ENCODE measurements at places on chromosomes 1 and 21.

DNA sequence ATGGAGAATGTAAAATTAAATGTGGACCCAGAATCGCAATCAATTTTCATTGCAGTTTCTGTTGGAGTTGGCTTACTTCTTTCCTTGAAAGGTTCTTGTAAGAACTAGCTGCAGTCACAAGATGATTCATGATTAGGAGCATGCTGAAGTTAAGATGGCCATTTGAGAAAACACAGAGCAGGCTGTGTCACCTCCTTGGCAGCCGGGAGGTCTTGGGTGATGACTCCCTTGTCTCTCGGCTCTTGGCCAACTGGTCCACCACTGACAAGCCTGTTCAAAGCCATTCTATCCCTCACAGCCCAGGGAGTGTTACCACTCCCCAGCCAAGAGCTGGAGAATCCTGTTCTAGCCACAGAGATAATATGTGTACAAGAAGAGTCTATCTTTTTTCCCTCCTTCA is 40.6 kb downstream of the OPTC start:
- DNase-seq: no peak

DNA sequence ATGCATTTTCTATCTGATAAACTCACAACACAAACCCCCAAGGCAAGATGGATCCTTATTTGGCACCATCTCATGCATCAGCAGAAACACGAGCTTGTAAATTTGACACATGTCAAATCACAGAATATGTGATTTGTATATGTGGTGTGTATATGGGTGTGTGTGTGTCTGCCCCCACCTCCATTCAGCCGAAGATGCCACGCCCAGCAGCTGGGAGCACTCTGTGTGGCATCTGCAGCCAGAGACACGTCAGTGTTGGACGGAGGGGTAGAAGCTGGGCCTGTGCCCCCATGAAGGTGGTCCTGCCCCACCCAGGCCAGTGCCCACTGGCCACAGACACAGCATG is 108.4 kb downstream of the CAPN8 start:
- DNase-seq: no peak

GRCh38 chr1:220226752-220227151 is 45.5 kb downstream of the RAB3GAP2 start:
- DNase-seq: no peak

DNA sequence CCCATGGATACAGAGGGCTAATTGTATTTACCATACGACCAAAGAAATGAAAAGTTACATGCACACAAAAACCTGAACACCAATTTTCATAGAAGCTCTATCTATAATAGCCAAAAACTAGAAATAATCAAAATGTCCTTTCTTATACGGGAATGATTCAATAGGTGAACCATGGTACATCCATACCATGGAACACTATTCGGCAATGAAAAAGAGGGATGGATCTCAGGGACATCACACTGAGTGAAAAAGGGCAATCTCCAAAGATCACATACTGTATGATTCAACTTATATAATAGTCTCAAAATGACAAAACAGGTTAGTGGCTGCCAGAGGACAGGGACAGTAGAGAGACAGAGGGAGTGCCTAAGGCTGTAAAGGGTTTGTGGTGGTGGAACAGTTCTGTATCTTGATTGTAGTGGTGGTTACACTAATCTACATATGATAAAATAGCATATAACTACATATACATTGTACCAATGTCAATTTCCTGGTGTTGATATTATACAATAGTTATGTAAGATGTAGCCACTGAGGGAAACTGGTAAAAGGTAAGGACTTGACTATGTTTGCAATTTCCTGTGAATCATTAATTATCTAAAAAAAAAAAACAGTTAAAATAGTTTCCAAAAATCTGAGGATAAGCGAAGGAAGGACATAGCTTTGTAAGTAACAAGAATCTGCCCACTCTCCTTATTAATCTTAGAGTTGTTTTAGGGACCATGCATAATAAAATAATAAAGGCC is 3.7 kb downstream of the RSBN1 start:
- DNase-seq: no peak

- DNase-seq: no peak
Observed at GRCh38 chr1:96206451-96206850, 515.1 kb upstream of the PTBP2 start.

- DNase-seq: peak; percentile 25
Observed at GRCh38 chr1:229624521-229625070, 1.3 kb downstream of the TAF5L start.

- DNase-seq: no peak
Observed at GRCh38 chr1:59897165-59897564, 29.4 kb downstream of the CYP2J2 start.

GRCh38 chr1:221583465-221583864 is 158.4 kb downstream of the DUSP10 start:
- DNase-seq: no peak

DNA sequence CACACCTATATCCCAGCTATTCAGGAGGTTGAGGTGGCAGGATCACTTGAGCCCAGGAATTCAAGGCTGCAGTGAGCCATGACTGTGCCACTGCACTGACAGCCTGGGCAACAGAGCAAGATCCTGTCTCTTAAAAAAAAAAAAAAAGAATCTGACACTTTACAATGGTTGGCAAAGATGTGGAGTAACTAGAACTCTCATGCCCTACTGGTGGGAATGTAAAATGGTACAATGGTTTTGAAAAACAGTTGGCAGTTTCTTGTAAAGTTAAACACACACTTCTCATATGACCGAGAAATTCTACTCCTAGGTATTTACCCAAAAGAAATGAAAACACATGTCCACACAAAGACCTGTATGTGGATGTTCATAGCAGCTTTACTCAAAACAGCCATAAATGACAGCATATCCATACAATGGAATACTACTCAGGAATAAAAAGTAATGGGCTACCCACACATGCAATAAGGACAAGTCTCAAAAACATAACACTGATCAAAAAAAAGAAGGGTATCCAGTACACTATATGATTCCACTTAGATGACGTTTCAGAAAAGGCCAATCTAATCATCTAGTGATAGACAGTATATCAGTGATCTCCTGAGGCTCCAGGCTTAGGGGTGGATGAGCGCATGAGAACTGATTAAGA is 58.1 kb downstream of the HLCS start:
- DNase-seq: no peak

GRCh38 chr1:111234258-111234657 is 6.7 kb downstream of the CHI3L2 start:
- DNase-seq: no peak

DNA sequence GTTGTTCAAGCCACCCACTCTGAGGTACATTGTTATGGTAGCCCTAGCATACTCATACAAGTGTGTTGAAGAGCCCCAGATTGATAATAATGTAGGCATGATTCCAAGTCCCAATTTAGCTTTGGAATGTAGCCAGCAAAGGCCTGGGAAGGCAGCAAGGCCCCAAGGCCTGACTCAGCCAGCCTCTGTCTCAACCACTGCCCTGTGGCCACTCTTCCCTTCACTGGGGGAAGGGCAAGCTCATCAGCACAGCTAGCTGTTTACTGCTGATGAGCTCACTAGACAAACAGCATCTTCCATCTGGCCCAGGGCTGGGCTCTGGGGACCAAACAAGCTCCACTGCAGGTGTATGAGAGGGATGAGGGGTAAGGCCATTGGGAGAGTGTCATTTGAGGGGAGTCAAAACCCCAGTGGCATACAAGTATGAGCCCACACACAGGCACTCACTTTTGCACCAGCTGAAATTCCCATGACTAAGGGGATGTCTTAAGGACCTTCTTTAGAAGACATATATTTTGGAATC is 2.2 kb upstream of the IRF6 start:
- DNase-seq: no peak

DNA sequence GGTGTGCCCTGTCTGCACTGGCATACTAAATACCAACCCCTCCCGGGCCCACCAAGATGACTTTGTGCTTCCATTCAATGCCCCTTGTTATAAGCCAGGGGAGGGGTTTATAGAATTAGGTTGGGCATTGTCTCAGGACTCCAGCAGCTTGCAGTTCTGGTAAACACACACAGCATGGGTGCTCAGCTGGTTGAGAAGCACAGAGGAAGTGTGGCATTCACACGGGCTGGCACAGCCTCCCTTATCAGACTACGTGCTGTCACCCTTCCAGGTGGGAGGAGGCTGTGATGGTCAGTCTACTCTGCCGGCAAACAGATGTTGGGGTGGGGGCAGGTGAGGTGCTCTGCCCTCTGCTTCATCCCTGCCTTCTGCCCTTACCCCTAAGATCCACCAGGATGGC is 15.0 kb upstream of the SLC6A17 start:
- no peak for DNase-seq

DNA sequence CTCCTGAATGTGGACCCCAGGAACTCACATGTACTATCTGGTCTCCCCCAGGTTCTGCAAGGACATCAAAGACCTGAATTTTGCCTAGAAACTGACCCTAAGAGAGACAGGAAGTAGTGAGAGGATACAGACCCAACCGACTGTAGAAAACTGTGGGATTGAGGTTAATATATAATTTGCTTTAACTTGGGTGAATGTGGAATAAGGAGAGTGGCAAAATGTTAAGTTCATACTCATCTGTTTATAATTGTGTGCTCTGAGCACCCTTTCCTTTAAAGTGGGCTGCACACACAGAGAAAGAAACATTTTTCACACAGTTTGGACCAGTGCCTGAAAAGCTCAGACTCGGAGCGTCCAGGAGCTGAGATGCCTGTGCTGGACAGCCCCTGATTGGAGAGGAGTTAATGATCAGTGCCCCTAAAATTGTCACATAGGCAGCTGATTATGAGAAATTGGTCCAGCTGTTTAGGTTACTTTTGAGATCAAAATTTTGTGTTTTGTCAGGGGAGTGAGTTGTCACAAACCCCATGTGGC is 37.2 kb downstream of the ROR1 start:
- no peak for DNase-seq

DNA sequence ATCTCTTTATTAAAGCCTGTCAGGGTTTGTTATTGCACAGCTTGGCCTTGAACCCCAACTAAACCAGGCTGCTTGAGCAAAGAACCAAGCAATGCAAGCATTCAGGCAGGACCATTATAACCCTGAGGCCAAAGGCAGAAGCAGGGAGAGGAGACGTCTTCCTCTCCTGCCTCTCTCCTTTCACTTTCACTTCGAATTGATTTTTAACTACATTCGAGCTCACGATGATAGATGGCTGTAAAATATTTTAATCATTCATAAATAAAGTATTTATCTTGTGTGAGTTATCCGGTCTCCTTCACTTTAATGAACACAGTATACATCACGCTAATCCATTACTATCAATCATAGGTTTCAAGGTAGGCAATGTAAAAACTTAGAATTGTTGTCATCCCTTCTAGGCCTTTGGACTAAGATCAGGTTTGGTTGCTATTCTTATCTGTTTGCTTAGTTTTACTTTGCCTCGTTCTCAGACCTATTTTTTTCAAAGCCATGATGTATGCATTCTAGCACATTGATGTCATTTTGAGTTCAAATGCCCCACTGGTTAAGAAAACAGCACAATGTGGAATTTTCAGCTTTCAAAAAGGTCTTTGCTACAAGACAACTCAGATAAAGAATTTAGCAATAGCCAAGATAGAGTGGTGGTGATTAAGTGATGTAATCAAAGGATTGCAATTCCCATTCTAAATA is 480.2 kb upstream of the RUNX1 start:
- DNase-seq: no peak

DNA sequence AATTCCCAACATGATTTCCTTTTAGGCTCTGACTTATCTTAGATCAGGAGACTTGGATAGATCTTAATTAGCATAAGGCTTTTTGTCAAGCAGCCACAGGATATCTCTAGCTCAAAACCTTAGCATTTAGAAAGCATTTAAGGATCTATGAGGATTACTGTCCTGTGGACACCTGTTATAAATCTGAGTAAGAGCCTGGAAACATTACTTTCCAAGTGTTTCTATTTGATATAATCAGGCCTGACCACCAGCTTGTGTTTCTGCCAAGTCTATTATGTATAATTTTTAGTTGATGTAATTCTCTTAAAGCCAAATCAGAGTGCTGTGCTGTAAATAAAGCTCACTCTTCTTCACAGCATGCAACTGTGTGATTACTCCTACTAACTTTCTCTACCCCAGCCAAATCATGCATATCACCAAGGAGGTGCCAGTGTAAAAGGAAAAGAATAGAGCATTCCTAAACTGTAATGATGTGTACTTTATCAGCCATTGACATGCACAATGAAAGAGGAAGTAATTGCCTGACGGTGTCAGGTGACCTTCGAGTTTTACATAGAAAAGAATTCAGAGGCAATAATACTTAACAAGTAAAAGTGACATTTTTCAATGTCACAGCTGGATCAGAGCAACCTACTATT is 309.9 kb upstream of the PRMT6 start:
- DNase-seq: peak; percentile 43

DNA sequence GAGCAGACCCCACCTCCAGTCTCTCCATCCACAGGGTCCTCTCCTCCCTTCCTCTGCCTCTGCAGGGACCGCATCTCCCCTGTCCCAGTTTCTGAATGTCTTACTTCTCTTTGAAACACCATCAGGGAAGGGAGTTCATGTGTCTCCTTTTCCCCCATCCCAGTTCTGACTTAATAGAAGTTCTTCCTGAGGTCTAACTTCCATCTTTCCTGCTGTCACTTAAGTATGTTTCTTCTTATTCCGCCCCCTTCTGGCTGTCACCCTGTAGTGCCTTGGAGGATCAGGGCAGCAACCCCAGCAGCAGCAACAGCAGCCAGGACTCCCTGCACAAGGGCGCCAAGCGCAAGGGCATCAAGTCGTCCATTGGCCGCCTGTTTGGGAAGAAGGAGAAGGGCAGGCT is 29.3 kb downstream of the MYOG start:
- peak; percentile 55 for DNase-seq

- DNase-seq: no peak
Observed at GRCh38 chr1:33382661-33383415, 48.1 kb downstream of the PHC2 start.

DNA sequence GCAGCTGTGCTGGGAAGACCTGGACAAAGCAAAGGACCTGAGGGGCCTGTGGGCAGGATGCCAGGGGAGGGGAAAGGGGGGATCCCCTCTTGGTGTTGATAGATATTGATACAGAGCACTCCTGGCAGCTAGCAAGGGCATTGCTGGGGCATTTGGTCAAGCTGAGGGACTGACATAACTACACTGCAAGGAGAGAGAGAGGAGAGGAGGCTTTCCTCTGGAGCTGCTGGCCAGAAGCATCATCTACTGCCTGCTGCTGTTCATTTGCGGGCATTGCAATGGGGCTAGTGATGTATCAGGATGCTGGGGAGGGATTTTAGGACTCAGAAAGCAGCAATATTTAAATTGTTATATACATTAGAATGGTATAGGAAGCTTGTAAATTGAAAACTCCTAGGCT is 142.0 kb downstream of the ZNF648 start:
- peak; percentile 29 for DNase-seq

- DNase-seq: no peak
Observed at GRCh38 chr1:116785006-116785405, 30.8 kb downstream of the CD2 start.

GRCh38 chr21:35840197-35840799 is 220.0 kb downstream of the SETD4 start:
- peak; percentile 84 for DNase-seq
